ENCODE measurements at places on chromosomes 4 and X.

- no peak for DNase-seq
Measured at GRCh38 chr4:74543231-74543781, 98.4 kb downstream of the AREG start.

- no peak for DNase-seq
Measured at GRCh38 chrX:41895826-41896225, 27.5 kb downstream of the CASK start.

GRCh38 chr4:99809326-99809725 lies 7.3 kb upstream of the DAPP1 start:
- no peak for DNase-seq

- no peak for DNase-seq
Measured at GRCh38 chrX:22616867-22617266, 344.2 kb downstream of the CBLL2 start.

DNA sequence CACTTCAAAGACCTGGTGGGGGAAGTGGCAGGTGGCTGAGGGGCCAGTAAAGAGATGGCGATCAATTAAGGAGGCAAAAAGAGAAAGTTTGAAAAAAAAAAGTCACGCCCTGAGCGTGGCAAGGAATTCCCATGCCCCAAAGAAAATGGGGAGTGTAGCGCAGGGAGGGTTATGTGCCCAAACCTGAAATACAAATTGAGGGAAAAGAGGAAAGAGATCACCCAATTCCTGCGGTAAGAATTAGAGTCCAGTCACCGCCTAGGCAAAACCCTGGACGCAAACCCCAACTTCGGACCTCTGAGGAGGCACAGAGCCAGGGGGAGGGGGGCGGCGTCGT lies 595 bp downstream of the ENOX2 start:
- no peak for DNase-seq

DNA sequence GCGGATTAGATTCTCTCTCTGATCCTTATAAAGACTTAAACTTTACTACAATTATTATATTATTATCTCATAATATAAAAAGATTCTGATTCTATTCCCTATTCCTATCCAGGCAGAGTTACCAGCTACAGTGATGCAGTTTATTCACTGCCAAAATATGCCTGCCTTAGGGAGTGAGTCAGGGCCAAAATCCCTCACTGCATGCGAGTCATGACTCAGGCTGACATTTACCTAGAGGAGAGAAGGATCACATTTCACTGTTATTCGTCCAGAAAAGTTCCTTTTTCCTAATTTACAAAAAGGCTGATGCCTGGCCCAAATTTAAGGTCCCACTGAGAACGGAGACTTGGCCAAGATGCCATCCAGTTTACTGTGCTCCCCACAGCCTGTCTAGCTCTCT lies 168.5 kb upstream of the LDB2 start:
- no peak for DNase-seq

- no peak for DNase-seq
Measured at GRCh38 chr4:73450398-73451004, 14.5 kb downstream of the AFP start.

DNA sequence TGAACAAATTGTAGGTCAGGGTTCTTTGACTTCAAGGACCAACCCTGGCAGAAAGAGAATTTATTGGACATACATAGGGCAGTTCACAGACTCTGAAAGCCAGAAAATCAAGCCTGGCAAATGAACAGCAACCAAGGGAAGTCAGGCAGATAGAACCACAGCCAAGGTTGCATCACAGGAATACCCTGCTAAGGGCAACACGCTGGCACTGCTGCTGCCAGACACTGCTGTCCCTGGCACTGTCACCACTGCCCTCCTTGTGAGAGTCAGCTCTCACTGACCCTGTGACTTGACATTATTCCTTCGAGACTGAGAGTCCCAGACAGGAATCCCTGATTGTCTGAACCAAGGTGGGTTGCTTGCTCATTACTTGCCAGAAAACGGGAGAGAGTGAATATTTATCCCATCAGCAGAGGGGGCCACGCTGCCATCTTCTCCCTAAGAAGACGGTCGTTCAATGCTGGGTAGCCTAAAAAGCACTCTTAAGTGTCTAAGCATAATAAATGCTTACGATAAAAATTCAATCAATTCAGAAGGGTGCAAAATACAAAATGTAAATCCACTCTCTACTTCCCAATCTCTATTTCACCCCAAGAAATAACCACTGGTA lies 23.2 kb upstream of the PTTG2 start:
- no peak for DNase-seq

- DNase-seq, result no peak
Measured at GRCh38 chrX:124358800-124359383, 12.5 kb downstream of the SH2D1A start.

DNA sequence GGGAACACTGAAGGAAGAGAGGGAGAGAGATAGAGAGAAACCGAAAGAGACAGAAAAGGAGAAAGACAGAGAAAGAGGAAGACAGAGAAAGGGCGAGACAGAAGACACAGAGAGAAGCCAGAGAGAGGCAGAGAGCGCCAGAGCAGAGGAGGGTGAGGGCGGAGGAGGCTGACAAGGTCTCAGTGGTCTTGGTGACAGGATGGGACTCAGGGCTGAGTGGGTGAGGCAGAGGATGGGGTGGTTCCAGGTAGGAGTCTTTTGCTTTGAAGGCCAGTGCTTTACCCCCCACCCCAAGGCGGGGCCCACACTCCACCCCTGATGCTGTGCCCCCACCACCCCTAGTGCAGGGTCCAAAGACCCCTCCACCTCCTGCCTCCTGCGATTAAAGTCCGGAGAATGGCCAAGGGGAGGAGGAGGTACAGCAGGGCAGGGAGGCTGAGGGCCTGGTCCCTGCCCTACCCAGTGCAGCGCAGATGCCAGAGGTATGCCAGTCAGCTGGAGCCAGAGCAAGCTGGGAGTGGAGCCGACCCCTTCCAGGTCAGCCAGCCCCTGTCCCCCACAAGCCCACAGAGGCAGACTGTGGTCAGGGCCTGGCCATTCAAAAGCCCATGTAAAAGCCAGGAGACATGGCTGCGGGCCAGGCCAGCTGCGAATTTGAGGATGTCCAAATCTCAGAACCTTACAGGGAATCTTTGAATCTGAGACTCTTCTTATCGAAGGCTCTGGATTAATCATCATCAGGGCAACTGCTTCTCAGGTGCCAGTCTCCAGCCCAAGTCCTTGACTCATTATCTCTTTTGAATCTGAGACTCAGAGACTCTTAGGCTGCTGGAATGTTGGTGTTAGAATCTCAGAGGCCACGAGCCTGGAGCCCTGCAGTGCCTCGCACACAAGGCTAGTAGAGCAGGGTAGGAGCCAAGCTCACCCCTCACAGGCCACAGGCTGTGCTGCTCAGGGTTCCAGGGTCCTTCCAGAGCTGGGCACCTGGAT lies 758 bp downstream of the IQSEC2 start:
- DNase-seq, result no peak

DNA sequence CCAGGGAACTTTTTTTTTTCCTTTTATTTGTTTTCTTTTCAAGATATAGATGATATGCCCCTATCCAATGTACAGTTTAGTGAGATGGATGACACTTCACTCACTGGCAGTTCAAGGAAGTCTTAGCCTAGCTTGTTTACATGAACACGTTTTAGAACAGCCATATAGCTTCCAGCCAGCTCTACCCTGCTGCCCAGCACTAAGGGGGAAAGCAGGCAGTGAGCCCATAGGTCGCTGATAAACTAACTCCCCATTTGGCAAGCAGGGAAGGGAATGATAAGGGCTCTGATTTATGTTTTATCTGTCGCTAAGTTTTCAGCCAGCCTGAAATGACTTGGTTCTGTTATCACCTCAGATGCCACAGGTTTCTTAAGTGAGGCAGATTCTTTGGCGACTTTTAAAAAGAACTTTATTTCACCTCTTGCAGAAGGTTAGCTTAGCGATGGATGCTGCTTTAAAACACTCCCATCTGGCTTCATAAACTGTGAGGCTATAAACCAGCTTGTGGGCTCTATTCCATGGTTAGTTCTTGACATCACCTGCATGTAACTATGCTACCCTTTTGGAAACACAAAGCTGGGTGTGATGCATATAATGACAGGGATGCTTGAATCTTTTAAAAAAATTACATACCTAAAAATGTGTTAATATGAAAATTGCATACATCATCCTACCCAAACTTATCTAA lies 348.4 kb downstream of the FBXO8 start:
- no peak for DNase-seq

- no peak for DNase-seq
Measured at GRCh38 chr4:120691106-120691505, 231.4 kb downstream of the PRDM5 start.

DNA sequence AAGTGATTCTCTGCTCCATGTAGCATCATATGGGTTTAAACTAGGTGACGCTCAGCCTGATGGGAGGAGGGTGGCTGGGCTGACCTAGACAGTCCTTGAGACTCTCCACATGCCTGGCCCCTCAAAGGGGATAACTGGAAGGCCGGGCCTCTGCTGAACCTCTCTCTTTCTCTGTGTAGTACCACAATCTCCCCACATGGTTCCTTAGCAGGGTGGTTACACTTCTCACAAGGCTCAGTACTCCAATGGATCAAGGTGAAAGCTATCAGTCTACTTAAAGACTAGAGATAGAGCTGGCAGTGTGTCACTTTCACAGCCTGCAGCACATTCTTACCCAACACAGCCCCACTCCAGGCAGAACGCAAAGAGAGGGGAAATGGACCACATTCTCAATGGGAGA lies 80.4 kb downstream of the LDB2 start:
- DNase-seq, result no peak

DNA sequence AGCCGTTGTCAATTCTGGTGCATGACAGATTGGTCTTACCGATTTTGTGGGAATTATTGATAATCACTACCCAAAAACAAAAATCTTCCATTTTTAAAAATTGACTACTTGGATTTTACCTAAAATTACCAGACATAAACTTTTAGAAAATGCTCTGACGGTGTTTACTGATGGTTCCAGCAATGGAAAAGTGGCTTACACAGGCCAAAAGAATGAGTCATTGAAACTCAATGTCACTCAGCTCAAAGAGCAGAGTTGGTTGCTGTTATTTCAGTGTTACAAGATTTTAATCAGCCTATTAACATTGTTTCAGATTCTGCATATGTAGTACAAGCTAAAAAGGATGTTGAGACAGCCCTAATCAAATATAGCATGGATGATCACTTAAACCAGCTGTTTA lies 23.0 kb upstream of the UGT2B17 start:
- DNase-seq, result no peak

DNA sequence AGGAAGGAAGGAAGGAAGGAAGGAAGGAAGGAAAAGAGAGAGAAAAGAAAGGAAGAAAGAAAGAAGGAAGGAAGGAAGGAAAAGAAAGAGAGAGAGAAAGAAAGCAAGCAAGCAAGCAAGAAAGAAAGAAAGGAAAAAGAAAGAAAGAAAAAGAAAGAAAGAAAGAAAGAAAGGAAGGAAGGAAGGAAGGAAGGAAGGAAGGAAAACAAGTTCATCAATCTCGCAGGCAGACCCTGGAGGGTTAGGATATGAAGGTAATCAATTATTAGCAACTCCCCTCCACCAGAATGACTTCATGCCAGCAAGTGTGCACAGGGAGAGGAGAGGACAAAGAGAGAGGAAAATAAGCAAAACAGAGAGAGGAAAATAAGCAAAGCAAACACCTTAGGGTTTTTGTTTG lies 80.2 kb downstream of the MTNR1A start:
- DNase-seq, result no peak

DNA sequence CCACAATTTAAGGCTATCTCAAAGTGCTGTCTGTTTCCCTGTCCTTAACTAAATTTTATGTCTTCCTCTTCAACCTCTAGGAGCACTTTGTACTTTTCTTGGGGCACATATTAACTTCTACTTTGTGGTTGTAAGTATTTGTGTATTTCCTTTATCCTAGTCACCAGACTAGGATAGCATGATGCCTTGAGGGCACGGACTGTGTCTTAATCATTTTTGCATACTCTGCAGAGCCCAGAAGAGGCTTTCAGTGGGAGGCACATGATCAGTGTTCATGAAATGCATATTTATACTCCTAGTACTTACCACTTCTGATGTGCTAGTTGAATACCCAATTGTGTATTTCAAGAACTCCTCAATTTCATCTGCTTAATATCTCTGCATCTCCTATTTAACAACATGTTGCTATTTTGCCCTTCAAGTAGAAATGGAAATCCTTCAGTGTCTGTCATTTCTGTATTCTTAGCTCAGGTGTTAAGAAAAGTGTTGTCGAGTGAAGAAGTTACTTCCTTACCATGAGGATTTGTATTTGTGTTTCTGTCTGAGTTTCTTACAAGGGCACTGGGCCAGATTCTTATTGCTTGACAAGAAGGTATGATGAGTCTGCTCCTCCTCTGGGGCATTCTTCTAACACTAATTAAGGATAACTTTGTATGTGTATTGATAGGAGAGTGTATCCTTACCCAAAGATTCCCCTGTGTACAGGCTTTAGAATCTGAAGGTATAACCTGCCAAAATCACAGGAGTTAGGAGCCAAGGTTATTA lies 28.3 kb upstream of the PGRMC2 start:
- no peak for DNase-seq

DNA sequence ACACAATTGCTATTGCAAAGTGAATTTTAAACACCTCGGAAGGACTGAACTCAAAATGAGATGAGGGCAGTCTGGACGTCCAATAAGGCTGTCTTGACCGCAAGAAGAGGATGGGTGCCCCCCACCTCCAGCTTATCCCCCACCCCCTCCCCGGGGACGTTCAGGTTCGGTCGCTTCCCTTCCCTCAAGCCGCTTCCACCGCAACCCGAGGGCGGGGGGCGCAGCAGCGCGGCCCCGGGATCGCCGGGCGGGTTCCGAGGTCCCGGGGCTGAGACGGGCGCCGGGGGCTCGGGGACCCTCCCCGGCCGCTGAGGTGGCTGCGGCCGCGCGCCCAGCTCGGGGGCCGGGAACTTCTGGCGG lies 480 bp downstream of the USP46 start:
- no peak for DNase-seq

- no peak for DNase-seq
Measured at GRCh38 chr4:97912156-97912555, 231.1 kb downstream of the STPG2 start.

GRCh38 chrX:121570072-121570841 lies 522.8 kb downstream of the GLUD2 start:
- no peak for DNase-seq

- DNase-seq, result no peak
Measured at GRCh38 chr4:72205831-72206230, 174.0 kb downstream of the NPFFR2 start.

GRCh38 chr4:108270466-108271450 lies 102.0 kb upstream of the LEF1 start:
- no peak for DNase-seq

Data from GM13977 (cell line).